ACHN (cell line): ENCODE measurements at places on chromosomes 4 and X.

DNA sequence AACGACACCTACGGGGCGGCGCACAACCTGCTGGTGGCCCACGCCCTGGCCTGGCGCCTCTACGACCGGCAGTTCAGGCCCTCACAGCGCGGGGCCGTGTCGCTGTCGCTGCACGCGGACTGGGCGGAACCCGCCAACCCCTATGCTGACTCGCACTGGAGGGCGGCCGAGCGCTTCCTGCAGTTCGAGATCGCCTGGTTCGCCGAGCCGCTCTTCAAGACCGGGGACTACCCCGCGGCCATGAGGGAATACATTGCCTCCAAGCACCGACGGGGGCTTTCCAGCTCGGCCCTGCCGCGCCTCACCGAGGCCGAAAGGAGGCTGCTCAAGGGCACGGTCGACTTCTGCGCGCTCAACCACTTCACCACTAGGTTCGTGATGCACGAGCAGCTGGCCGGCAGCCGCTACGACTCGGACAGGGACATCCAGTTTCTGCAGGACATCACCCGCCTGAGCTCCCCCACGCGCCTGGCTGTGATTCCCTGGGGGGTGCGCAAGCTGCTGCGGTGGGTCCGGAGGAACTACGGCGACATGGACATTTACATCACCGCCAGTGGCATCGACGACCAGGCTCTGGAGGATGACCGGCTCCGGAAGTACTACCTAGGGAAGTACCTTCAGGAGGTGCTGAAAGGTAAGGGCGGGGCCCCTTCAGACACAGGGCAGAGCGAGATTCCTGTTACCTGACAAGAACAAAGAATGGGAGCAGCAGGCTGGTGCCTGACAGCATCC is 11.7 kb downstream of the RPL9 start:
- no peak for DNase-seq

DNA sequence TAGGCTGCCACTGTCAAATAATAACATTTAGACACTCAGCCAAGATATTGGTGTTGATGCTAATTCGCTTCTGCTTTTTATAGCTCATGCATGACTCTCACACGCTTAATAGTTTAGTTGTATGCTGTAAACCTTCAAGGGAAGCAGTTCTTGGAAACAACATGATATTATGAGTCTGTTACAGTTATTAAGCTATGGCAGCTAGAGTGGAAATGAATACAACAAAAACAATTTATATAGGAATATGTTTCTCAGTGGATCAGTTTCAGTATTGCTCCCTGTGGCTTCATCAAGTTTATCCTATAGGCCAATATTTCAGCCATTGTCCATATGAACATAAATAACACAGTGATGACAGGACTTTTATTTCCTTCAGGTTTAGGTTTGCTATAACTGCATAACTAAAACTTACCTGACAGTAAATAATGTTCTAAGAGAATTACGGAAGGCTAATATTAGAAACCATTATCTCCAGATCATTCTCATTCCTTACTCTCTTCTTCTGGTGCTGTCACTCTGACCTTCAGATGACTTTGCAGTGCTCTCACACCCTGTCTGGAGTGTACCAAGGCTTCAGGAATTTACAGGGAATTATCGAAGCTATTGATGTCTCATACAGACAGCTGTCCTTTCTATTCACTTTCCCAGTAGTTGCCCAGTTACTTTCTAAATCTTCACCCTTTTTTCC is 555.0 kb downstream of the ANKRD50 start:
- DNase-seq = no peak

GRCh38 chr4:84866295-84866694 is 100.2 kb downstream of the WDFY3 start:
- DNase-seq = no peak

DNA sequence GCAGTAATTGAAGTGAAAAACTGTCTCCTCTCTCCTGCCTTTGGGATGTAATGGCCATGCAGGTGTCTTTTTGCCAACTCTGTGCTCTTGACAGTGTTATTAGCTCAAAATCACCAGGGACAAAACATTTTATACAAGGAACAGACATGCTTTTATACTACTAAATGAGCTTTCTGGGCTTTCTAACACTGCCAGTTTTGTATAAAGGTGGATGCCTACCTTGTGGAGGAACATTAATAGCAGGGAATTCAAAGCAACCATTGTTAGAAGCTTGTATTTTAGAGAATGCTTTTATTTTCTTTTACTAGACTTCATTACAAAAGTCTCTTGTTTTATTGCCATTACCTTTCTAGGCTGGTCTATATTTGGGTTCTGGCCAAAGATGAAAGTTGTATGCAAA is 54.7 kb upstream of the ARSJ start:
- no peak for DNase-seq

GRCh38 chr4:117284736-117285135 is 199.4 kb upstream of the TRAM1L1 start:
- DNase-seq = no peak

DNA sequence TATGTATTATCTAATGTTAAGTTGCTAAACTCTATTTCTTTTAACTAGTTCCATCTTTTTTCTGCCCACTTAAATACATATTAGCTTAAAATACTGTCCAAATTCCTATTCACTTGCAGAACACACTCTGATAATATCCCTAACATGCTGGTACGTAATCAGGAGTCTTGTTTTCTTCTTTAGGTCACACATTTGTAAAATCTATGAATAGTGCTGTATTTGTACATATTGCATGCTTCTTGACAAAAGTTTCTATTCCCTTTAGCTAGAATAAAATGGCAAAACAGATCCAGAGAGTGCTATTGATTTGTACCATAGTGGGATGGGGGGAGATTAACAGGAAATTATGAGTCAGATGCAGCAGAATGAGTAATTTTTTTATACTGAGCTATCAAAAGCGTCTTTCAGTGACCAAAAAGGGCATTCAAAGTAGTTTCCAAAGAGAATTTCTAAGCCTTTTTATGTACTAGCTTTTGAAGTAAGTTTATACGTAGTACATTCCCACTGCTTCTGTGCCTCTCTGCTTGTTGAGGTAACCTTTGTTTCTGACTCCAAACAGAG is 126.5 kb downstream of the PTPN13 start:
- DNase-seq = no peak

DNA sequence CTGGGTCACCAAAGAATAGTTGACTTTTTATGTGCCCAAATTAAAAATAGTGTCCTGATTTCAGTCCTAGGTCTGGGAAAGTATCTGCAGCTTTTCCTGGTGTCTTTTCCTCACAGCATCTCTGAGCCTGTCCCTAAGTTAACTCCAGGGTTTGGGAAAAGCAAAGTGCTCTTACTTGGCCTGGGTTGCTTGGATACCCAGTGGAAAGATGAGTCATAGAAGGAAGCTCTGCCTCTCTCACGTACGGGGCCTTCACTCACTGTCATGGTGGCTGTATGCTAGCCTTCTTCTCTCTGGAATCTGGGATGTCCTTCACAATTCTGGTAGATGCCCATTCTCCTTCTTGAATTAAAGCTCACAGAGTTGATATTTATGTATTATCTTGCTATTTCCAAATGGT is 607.3 kb downstream of the ANKRD50 start:
- DNase-seq = no peak
